ENCODE measurements at places on chromosomes 3 and 15.

DNA sequence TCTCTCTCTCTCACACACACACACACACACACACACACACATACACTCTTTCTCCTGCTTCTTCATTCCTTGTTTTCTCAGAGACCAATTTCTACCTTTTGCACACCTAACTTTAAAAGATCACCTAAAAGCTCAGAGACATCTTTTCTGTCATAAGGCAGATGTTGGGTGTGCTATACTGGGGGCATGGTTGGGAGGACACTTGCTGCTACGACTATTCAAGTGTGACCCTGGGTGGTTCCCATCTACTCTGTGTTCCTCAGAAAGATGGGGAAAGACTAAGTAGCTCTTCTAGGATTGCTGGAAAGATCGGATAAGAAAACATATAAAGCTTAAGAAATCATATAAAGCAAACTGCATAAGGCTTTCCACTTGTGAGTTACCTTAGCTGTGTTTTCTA, 33.2 kb downstream of the TPRG1 start:
- DNase-seq: no peak

GRCh38 chr15:48025118-48025517, 95.7 kb upstream of the SLC24A5 start:
- DNase-seq: no peak

DNA sequence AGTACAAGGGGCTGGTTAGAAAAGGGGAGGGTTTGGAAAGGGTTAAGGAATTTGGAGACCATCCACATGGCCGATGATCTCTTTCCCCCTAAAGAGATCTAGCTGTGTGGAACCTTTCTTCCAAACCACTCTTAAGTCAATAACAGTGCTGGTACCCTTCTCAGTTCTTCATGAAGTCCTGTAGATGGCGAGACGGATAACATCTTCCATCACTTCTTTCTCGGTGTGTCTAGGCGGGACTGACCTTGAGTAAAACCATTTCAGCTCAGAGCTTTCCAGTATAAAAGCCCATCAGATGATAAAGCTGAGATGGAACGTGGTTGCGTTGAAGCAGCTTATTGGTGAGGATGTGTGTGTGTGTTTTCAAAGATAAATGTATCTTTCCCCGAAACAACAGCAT, 151.5 kb upstream of the BHLHE40 start:
- DNase-seq: no peak

DNA sequence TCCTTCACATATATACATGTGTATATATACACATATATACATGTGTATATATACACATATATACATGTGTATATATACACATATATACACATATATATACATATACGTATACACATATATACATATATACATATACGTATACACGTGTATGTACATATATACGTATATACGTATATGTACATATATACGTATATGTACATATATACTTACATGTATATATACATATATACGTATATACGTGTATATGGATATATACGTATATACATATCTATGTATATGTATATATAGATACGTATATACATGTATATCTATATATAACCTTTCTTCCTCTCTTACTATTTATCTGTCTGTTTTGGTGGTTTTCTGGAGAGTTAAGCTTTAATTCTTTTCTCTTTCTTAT, 114.8 kb downstream of the NR2E3 start:
- DNase-seq: no peak

DNA sequence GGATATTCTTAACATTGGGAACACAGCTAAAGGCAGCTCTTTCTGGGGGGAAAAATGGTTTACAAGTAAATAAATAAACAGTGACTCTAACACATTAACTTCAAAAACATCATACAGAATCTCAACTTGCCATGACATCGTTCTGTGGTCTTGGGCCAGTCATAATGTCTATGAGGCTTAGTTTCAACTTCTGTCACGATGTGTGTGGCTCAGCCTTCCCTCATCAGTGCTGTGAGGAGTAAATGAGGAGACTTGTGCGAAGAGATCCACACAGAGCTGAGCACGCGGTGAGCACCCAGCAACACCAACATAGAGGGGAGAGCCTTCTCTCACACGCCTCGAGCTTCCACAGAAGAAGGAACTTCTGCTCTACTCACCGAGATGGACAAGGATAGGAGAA, 49.0 kb downstream of the DZIP1L start:
- no peak for DNase-seq

DNA sequence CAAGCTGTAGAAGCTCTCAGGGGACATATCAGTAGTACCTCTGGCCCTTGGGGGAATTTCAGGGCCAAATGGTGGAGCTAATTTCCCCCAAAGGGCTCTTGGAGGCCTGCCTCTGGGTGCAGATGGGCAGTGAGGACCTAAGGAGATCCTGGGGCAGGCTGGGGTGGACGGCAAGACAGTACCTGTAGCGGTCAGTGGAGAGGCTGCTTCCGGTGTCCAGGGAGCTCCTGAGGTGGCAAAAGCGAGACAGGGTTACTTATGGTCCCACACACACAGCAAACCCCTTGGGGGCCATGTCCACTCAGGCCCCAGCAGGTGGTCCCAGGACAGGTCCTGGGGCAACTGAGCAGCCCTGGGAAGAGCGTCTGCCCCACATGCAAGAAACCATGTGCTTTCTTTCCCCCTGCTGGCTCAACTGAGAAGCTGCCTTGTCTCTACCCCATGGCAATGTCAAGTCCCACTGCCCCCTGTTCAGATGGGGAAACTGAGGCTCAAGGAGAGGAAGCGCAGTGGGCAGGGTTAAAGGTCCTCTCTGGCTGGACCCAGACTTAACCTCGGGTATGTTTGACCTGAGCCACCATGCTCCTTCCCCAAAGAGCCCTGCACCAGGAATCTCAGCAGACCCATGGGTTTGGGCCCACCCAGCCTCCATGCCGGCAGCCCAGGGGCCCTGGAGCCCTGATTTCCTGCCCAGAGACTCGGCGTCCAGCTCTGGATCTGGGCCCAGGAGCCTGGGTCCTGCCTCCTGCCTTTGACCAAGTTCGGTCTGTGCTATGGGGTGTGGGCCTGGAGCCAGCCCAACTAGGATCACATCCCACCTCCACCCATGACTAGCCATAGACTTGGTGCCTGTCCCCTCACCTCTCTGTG, 25.7 kb downstream of the IQSEC1 start:
- DNase-seq: no peak

DNA sequence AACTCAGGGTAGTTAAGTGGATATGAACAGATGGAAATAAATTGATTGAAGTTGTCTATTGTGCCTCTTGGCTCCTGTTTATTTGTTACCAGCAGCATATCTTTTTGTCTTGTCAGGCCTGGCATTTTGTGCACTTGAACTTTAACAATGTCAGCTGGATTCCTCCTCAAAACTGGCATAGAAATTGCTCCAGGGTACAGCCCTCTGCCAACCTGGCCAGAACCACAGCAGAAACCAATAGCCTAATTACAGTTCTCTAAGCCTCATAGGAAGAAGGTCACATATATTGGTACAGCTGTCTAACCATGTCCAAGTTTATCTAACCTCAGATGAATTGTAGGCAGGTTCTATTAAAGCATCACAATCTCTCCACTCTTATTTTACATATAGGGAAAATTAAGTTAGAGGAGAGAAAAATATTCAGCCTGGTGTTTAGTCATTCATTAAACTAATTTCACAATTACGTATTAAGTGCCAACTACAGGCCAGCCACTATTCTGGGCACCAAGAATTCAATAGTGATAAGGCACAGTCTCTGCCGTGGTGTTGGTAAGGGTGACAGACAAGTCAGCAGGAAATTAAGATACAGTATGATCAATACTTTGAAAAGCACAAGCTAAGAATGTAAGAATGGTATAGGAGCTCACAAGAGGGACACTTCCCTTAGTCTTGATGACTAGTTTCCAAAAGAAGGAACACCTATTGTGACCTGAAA, 452.9 kb upstream of the NECTIN3 start:
- no peak for DNase-seq

GRCh38 chr15:25990220-25990619, 127.1 kb upstream of the ATP10A start:
- DNase-seq: no peak

DNA sequence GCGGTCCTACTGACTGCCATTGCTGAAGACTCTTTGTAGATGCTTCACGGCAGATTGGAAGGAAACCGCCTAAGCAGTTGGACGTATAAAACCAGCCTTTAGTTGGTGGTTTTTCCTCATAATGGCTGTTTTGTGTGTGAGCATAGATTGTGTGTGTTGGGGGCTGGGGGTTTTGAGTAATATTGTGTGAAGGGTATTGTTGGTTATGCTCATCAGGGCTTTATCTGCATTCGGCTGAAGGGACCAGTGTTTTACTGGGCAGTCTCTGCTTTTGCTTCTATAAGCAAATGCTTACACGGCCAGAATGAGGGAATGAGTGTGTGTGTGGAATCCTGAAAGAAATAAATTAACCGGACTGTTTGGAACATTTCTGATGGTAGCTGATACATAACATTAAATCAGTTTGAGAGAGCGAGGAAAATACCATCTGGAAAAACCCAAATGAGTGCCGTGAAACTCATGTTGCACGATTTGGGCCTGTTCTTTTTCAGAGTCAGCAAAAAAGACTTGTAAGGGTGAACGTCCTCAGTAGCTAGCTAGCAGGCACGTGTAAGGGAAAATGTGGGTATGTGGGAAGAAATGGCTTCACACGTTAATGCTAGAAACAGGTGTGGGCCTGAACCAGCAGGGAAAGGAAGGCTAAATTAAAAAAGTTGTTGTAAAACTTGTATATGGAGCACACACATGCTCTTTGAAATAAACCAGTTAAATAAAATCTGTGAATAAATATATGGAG, 1.9 kb downstream of the MITF start:
- DNase-seq: no peak

DNA sequence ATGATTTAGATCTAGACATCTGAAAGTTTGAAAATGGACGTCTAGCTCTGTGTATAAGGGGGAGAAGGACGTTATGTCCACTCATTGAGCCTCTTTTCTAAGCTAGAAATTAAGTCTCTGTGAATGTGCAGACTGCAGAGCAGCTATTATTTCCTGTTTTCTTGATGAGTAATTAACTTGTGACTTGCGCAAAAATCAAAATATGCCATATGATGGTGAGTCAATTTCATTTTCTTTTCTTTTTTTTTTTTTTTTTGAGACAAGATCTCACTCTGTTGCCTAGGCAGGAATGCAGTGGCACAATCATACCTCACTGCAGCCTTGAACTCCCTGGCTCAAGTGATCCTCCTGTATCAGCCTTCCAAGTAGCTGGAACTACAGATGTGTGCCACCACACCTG, 14.1 kb downstream of the LACTB start:
- no peak for DNase-seq

DNA sequence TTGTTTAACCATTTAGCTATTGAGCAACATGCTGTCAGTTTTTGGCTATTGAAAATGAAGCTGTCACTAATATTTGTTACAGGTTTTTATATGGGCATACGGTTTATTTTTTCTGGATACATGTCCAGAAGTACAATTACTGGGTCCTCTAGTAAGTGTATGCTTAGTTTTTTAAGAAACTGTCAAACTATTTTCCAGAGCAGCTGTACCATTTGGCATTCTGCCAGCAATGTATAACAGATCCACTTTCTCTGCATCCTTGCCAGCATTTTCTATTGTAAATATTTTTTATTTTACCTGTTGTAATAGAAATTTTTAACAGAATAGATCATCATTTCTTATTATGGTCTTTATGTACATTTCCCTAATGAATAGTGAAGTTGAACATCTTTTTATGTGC, 658.8 kb downstream of the EDEM1 start:
- DNase-seq: no peak

DNA sequence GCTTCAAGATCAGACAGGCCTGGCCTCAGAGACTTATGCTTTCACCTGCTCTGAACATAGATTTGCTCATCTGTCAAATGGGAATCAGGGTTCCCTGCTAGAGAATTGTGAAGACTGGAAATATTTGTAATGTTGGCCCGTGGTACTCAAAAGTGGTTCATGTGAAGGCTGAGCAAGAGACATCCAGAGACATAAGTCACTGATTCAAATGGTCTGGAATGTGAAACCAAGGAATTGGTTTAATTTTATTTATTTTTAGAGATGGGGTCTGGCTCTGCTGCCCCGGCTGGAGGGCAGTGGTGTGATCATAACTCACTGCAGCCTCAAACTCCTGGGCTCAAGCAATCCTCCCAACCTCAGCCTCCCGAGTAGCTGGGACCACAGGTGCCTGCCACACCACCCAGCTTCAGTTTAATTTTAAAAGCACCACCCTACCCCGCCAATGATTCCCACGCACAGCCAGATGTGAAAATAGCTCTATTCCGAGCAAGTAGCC, 60.1 kb downstream of the DAPK2 start:
- DNase-seq: no peak

DNA sequence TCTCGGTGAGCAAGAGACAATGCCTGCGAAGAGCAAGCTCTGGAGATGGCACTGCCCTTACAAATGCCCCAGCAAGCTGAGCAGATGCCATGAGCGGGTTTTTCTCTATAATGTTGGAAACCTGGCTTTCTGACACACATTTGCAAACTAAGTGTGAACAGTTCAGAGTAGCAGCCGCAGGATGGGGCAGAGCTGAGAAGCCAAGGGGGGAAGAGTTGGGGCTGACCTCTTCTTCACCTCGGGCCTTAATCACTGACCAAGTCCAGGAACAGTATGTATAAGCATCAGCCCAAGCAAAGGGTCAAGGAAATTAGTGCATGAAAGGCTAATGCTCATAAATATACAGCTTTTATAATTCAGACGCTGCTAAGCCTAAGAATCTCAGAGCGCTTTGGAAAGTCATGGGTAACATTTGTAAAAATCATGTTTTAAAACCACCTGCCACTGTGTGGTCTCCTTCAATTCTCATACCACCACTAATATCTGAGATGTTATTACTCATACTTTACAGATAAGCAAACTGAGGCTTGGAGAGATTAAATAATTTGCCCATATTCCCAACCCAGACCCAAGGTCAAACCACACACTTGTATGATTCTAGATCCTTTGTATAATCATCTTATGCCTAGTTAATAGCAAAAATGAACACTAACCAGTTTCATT, 603.4 kb downstream of the FOXP1 start:
- no peak for DNase-seq

DNA sequence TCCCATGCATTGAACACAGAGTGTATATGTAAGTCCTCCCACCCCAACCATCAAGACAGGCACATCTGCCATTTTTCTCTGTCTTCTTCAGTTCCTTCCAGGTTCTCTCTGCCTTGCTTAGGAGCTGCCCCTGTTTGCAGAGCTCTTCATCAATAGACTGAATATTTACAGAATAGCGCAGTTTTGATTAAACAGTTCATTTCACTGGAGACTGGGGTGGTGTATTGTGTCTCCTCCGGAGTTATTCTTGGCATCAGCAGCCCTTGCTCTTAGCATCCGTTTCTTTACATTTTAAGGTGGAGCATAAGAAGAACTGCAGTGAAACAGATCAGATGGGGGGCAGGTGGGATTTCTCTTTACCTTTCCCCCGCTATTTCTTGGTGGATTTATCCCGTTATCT, 87.7 kb downstream of the LIPC start:
- DNase-seq: no peak

- DNase-seq: no peak
These were observed 37.5 kb downstream of the SH3GL3 start for GRCh38 chr15:83484636-83485035.

DNA sequence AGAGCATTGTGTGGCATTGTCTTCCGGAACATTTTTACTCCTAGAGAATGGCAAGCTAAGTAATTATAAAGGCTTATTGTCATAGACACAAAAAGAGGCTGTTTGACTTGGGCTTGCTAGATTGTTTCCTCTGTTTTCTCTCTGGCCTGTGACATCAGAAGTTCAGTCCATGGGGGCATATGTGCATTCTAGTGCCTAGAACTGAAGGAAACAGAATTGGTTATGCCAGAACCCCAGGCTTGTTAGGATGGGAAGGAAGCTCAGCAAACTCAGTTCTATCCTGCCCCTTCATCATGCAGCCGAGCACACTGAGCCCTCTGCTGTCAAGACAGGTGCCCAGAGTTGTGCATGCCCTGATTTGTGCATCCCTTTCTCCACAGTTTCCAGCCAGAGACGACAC, 131.3 kb downstream of the PDE8A start:
- DNase-seq: no peak

- DNase-seq: no peak
These were observed 33.2 kb upstream of the ZFAND6 start for GRCh38 chr15:80026310-80026709.

All from activated CD4-positive, alpha-beta T cell treated with anti-CD3 and anti-CD28 coated beads, Interleukin-2, amount 50 U/mL, for 4 hours (primary cell).